ENCODE measurements at places on chromosomes 1 and 21.

GRCh38 chr1:92444351-92444750, 42.4 kb downstream of the GFI1 start:
- DNase-seq: peak; percentile 81

DNA sequence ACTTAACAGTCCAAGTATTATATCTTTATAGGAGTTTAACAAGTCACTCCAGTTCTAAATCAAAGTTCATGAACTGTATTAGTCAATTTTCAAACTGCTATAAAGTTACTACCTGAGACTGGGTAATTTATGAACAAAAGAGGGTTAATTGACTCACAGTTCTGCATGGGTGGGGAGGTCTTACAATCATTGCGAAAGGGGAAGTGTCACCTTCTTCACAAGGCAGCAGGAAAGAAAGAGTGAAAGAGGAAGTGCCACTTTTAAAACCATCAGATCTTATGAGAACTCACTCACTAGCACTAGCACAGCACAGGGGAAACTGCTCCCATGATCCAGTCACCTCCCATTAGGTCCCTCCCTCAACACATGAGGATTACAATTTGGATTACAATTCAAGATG, 70.0 kb downstream of the CLCA4 start:
- DNase-seq: no peak

GRCh38 chr1:221444346-221444745, 297.5 kb downstream of the DUSP10 start:
- no peak for DNase-seq

GRCh38 chr1:46219551-46220520, 16.7 kb downstream of the LURAP1 start:
- DNase-seq: no peak

DNA sequence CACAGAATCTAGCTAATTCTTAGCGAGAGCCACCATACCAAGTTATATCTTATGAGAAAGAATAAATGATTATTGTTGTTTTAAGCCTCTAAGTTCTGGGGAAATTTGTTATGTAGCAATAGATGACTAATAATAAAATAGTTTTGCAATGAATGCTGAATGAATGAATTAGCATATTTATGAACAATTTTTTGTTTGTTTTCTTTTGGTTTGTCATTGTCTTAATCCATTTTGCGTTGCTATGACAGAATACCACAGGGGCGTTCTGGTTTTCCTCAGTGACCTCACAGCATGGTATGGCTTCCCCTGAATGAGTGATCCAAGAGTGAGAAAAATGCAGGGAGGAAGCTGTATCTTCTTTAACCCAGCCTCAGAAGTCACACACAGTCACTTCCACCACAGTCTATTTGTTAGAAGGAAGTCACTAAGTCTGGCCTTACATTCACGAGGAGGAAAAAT, 53.8 kb upstream of the HPDL start:
- no peak for DNase-seq

DNA sequence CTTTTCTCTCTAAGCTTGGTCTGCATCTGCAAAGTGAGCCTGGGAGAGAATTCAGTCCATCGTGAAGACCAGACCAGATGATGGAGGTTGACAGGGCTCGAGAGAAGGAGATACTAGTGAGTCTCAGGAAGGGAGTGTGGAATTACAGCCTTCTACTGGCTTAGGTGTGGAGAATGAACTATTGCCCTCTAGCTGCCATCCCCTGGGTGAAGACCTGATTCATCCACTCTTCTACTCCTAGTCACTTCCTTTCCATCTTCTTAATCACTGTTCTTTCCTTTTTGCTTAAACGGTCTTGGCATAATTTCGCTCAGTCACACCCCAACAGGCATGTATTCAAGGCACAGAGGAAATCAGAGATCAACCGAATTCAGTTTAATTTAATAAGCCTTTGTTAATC, 34.0 kb upstream of the HSD17B7 start:
- DNase-seq: peak; percentile 64

DNA sequence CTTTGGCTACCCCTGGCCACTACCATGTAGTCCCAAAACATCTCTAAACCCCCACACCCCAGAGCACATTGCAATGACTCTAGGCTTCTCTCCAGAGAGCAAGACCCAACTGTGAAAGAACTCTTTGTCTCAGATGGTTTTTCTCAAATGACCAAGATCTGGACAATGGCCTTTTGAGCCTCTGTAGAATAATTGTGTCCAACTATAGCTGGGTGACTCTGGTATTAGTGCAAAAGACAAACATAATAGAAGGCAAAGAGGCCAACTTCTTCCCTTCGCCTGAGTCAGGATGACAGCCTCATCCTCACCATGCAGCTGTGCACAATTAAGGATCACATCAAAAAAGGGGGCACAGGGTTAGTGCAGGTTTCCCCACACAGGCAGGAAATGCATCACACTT, 139.6 kb downstream of the BRINP2 start:
- DNase-seq: no peak

All from NCI-H226 (cell line).